Activated CD8-positive, alpha-beta memory T cell treated with anti-CD3 and anti-CD28 coated beads for 4 hours (primary cell): ENCODE measurements at places on chromosomes 11 and 22.

DNA sequence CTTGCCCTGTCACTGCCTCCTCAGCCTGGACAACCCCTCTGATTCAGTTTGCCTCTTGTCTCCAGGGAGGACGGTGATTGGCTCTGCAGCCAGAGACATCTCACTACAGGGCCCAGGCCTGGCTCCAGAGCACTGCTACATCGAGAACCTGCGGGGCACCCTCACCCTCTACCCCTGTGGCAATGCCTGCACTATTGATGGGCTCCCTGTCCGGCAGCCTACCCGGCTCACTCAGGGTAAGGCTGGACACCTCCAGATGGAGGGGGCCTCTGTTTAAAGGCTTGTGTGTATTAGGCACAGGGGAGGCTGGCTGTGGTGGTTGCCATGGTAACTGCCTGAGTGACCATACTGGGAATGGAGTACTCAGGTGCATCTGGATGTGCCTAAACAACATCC, 8.6 kb downstream of the PHLDB1 start:
- DNase-seq = no peak

DNA sequence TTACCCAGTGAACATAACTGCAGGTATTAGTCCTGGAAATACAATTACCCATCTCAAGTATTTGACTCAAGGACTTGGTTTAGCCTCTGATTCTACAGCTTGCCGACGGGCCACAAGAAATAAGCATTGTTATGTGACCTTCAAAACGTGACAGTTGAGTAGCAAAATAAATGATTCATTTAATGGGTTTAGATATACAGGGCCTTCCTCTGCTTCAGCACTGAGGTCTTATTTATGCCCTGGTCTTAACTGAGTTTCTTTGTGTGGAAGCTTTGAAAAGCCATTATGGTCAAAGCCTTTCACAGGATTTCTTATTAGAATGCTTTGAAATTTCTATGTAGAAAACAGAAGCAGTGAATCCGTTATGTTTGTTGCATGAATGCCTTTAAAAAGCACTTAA, 899.2 kb upstream of the API5 start:
- DNase-seq = no peak

DNA sequence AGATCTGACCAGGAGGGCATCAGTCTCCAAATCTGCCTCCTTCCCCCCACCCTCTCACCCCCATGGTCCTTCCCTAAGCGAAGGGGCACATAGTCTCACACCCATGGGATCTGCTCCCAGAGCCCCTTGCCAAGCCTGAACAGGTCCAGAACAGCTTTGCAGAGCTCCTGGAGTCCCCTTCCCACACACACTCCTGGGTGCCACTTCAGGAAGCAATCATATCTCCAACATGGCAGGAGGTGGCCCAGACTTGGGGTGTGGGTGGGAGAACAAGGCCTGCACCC, 63.0 kb downstream of the MICAL3 start:
- no peak for DNase-seq

DNA sequence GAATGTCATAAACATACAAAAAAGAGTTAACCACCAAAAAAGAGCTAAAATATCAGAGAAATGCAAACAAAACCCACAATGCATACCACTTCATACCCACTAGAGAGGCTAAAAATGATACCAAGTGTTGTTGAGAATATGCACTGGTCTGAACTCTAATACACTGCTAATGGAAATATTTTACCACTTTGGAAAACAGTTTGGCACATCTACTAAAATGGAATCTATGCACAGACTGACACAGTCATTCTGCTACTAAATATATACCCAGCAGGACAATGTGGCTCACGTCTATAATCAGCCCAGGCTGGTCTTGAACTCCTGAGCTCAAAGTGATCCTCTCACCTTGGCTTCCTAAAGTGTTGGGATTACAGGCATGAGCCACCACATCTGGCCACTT, 18.0 kb downstream of the MAPK1 start:
- no peak for DNase-seq

DNA sequence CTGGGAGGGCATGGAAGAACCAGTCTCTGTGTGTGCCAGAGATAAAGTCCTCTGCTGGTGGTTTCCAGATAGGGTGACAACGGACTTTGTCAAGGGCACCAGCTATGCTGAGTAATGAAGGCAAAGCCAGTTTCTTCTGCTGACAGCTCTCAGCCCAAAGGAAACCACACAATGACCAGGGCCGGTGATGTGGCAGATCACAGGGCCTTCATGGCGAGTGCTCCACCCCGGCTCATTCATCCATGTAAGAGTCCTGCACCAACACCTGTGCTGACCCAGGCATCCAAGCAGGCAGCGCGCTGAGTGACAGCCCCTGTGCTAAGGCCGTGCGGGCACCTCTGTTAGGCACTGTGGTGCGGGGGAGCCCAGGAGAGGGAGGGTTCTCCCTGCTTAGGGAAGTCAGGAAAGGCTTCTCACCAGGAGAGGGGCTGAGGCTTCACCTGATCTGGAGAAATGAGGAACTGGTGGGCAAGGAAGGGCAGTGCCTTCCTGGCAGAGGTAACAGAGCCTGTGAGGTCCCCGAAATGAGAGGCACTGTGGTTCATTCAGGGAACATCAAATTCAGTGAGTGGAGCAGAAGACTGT, 33.8 kb downstream of the TP53I11 start:
- DNase-seq = no peak

DNA sequence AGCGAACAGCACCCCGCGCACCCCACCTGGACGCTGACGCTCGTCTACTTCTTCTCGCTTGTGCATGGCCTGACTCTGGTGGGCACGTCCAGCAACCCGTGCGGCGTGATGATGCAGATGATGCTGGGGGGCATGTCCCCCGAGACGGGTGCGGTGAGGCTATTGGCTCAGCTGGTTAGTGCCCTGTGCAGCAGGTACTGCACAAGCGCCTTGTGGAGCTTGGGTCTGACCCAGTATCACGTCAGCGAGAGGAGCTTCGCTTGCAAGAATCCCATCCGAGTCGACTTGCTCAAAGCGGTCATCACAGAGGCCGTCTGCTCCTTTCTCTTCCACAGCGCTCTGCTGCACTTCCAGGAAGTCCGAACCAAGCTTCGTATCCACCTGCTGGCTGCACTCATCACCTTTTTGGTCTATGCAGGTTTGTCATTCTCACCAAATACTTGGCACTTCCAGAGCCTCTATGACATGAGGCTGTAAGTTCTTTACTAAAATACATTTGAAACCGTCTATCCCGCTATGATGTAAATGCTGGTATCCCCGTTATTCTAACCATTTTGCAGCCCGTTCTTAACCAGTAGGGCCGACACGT, 535 bp downstream of the AQP11 start:
- no peak for DNase-seq

DNA sequence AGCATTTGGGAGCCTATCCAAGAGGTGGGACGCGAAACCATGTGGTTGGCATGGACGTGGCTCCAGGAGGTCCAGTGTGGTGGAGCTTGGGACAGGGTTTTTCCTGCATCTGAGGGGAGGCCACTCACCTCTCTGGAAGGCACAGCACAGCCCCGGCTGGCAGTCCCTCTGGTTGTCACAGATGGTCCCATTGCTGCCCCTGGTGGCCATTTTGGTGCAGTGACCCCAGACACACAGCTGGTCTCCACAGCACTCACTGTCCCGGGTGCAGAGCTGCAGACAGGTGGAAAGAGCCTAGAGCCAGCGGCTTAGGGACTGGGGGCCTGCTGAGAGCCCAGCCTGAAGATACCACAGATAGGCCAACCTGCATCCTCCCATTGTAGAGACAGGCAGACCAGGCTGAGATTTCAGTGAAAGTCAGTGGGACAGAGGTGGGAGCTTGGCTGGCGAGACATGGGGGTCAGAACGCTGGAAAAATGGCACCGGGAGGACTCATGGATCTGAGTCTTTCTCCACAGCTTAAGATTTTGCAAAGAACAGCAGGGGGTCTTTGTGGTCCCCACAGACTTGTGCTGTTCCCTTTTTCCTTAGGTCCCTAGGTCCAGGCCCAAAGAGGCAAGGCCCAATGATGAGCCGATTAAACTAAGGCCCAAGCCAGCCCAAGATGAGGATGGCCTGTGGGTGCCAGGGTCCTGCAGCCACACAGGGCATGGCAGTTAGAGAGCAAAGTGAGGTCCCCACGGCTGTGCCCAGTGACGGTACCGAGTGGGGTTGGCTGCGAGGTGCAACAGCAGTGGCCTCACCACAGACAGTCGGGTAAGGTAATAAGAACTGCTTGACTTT, 41.4 kb downstream of the DKK3 start:
- no peak for DNase-seq

DNA sequence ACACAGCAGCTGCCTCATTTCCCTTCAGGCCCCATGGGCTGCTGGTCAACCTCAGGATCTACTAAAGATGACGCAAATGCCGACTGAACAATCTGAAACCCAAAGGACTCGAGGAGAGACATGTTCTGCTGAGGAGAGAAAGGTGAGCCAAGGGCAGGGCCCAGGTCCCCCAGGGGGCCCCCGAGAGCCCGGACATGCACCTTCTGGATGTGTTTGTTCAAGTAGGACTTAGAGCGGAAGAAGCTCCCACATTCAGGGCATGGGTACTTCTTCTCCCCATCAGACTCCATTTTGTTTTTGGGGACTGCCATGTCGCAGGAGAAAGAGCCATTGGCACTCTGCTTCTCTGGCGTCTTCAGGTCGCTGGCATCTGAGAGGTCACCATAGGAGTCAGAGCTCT, 19.3 kb downstream of the PATZ1 start:
- no peak for DNase-seq

GRCh38 chr22:20008221-20008995, 8.2 kb downstream of the ARVCF start:
- DNase-seq = no peak

- DNase-seq = no peak
Observed at GRCh38 chr22:22094921-22095320, 112.3 kb upstream of the TOP3B start.

DNA sequence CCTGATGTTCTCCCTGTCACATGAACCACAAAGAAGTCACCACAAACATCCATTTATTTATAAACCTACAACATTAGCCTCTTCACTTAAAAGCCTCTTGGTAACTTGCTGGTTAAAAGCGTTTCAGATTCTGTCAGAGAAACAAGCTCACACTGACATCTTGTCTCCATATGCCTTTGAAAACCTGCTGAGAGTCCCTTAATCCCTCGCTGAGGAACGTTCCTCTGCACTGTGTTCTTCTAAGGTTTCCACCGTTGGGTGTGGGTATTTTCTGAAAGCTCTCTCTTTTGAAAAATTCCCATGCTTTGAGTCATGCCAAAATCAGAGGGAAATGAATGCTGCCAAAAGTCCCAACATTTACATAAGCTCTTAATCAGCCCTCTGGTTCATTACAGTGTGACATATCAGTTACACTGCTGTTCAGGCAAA, 149.8 kb downstream of the CCDC34 start:
- DNase-seq = no peak

DNA sequence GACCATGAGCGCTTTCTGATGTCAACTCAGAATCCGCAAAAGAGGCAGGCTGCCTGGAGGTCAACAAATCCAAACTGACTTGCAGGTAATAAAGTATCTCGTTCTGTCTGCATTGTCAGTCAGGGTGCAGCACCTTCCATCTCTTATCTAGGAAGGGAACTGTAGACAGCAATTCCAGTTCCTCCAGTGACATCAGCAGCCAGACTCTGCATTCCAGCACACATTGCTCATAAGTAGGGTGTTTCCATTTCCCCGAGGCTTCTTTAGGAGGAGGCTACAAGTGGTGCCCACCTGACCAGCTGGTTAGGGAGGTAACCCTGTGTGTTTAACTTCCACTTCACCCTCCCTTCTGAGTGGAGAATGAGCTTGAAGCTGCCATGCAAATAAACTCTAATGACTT, 53.3 kb downstream of the NTM start:
- no peak for DNase-seq

GRCh38 chr22:20464096-20464614, 26.5 kb upstream of the SCARF2 start:
- DNase-seq = no peak

DNA sequence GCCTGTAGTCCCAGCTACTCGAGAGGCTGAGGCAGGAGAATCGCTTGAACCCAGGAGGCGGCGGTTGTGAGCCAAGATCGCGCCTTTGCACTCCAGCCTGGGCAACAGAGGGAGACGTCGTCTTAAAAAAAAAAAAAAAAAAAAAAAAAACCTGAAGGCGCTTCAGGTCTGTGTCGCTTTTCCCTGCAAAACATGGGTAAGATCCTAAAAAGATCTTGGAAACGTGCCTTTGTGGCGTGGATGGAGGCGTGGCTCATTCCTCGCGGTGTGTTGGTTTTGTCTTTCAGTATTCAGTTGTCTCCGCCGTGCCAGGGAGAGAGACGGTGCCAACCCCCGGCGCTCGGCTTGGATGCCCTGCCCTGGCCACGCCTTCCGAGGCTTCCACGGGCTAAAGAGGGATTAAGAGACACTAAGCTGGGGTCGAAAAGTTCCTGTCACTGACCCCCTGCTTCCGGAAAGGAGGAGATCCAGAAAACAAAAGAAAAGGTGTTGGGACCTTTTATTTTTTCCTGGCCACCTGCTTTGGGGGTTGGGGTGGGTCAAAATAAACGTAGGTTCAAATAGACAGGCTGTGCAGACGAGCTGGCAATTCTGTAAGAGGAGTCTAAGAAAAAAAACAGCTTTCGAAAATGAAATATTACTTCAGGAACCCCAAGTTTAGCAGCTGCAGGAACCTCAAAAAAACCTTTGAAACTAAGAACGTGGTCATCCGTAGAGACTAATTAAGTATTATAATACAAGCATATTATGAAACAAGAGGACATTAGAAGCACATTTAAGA, 1.1 kb upstream of the SLC35F2 start:
- DNase-seq = no peak

DNA sequence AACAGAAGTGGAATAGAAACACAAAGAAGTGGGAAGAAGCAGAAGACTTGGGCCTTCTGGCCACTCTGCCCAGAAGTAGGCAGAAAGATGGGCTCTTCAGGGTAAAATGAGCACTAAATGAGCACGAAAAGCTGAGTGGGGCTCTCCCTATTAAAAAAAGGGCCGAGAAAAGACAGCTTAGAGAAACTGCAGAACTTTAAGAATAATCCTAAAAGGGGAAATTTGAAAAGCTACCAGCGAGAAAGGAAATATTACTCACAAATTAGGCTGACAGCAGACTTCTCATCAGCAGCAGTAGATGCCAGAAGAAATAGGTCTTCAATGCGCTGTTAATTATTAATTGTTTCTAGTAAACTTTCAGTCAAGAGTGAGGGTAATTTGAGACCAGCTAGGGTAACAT, 78.2 kb downstream of the UVRAG start:
- no peak for DNase-seq

DNA sequence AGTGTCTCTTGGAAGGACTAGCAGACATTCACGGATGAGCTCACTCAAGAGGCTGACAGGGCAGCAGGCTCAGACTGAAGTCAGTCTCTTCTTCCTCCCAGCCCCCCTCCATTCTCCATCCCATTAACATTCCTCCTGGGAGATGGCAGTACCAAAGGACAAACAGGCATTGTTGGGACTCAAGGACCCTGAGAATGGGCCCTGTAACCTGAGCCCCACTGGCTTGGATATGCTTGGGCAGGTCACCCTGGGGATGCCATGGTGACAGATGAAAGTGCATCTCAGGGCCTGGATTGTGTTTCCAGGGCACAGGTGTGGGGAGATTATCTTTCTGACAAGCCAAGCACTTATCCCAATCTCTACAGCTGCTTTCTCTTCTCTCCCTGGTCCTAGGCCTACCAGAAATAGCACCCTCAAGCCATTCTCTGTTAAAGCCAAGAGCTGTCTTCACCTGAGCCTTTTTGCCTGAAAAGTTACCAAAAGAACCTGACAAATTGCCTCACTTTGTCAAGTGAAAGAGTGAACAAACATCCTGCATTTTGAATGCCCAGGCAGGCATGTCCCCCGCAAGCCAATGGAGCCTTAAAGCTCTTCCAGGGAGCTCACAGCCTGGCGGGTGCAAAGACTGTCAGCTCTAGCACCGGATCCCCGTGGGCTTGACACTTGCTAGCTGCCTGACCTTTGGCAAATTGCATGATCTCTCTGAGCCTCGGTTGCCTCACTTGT, 366.0 kb upstream of the NARS2 start:
- no peak for DNase-seq

GRCh38 chr11:115180272-115180671, 323.9 kb downstream of the CADM1 start:
- no peak for DNase-seq
